ENCODE measurements at places on chromosomes 12 and 14.
A peak's percentile ranks its signal among the peaks of the same experiment; 100 is the strongest.

GRCh38 chr12:41992022-41992421 lies 152.7 kb downstream of the GXYLT1 start:
- DNase-seq, result peak; percentile 46

- DNase-seq, result no peak
Observed at GRCh38 chr14:53237488-53237887, 84.4 kb upstream of the DDHD1 start.

DNA sequence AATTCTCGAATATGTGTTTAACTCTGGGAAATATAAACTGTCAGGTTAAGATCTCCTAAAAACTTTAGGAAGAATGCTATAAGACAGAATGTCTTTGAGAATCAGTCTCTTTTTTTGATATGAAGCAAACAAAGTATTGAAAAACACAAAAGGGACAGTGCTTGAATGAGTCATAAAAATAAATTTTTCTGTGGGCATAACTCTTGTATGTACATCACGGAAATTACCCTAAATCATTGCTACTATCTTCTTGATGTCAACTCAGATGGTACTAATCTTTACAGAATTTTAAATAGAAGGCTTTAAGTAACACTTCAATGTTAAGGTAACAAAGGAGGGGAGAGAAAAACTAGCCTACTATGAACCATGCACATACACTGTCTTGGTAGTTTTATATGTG lies 244.0 kb upstream of the AMIGO2 start:
- DNase-seq, result no peak

- no peak for DNase-seq
Observed at GRCh38 chr12:91574391-91574790, 391.8 kb upstream of the DCN start.

DNA sequence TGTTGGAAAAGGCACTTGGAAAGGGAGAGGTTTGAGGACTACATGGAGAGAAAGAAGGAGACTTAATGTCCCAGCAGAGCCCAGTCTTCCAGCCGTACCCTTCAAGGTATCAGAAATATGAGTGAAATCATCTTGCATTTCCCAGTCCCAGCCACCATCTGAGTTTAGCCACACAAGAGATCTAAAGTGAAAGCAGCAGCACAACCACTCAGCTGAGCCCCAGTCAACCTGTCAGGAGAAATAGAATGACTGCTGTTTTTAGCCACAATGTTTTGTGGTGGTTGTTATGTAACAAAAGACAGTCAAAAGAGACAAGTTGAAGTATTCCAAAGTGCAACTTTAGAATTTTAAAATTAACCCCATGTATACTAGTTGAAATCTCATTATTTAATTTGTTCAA lies 28.0 kb downstream of the DERA start:
- no peak for DNase-seq

DNA sequence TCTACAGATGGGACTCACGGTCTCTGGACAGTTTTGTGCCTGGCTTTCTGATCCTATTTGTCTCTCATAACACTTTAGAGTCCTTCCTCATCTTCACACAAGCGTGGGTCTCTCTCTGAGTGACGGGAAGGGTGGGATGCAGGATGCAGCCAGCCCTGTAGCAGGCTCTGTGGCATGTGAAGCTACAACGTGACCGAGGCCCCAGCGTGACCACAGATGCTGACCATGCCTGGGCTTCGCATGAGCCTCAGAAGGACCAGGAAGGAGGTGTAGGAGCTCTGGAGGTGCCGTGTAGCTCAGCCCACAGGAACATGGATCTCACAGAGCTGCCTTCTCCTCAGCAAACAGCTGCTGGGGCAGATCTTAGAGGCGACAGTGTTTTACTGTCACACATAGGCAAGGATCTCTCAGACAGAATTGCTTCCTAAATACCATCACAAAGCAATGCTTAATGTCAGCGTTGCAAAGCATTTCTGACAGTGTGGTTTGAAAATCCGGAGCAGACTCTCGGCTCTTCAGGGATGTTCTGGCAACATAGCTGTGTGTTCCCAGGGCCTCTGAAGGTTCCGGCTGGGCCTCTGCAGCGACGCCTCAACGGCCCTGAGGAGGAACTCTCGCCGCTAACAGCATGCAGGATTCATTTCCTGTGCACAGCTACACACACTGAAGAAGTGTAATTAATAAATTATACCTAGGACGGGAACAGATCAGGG lies 21.9 kb downstream of the ANKLE2 start:
- no peak for DNase-seq
